Hematopoietic multipotent progenitor cell treated with erythropoietin and hydrocortisone succinate and interleukin-3 and kit ligand, for 8 days (in vitro differentiated cells): ENCODE measurements at places on chromosomes 2 and 18.

- DNase-seq: no peak
Measured at GRCh38 chr2:216909541-216910210, 49.8 kb upstream of the TNP1 start.

DNA sequence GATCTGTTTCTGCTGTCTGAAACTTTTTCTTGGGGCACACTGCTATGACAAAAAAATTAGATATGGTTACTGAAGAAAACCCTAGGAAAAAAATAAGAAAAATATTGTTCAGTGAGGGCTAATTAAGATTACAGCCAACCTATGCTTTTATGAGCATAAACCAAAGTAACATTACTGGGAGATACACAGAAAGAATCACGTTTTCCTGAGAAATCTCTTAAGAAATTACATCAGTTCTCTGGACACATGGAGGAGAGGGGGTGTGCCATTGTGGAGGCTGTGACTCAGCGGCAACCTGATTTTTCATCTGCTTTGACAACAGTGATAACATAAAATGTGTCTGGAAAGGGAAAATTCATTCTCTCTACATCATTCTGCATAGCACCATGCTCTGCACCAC lies 13.4 kb upstream of the NMI start:
- no peak for DNase-seq

GRCh38 chr18:48872234-48873145 lies 78.3 kb downstream of the SMAD7 start:
- DNase-seq: no peak

- DNase-seq: no peak
Measured at GRCh38 chr2:38627391-38627790, 24.7 kb upstream of the HNRNPLL start.

- DNase-seq: no peak
Measured at GRCh38 chr2:239959059-239959971, 65.8 kb downstream of the NDUFA10 start.

DNA sequence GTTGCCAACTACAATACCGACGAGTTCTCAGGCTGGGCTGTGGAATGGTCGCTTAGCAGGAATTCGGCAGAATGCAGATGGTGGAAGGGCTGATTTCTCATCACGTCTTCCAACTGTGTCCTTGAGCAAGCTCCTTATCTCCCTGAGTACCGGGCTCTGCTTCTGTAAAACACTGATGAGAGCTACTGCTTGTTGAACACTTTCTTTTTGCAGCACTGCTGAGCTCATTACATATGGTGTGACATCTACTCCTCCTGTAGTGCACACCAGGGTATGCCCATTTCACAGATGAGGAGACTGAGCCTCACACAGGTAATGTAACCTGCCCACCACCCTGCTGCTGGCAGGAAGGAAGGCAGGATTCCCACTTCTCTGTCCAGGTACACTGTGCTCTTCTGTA lies 8.3 kb downstream of the IL1R2 start:
- no peak for DNase-seq

- DNase-seq: no peak
Measured at GRCh38 chr2:160256507-160256906, 56.4 kb upstream of the ITGB6 start.

DNA sequence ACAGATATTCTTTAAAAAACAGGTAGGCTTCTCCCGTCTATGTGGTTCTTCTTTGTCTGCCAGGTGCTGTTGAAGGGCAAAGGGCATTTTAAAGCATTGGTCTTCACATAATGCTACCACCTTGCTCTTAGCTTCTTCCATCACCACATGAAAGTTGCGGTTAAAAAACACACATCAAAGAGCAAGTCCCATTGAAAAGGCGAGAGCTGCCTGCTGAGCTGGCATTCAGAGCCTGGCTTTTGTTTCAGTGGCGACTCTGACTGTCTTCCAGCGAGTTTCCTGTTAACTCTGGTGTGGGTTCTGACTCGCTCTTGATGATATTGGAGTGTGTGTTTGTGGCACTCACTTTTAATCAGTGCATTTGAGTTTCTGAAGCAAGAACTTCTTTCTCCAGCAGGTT lies 624.9 kb upstream of the FANCL start:
- no peak for DNase-seq

DNA sequence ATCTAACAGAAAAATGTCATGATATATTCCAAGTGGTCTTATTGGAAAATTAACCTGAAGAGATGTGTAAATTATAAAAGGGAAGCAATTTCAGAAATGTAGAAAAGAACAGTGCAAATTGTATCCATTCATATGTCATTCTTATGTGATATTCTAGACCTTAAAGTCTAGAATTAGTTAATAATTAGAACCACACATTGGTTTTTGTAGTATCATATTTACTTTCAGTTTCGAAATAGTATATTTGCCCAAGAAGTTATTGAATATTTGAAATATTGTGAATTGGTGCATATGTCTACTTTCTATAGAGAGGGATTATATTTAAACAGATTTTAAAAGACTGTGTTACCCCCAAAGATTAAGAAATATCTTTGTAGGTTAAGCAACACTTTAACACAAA lies 1348.6 kb upstream of the ACVR2A start:
- DNase-seq: no peak

GRCh38 chr18:57051657-57052044 lies 95.2 kb upstream of the BOD1L2 start:
- DNase-seq: peak; percentile 98

DNA sequence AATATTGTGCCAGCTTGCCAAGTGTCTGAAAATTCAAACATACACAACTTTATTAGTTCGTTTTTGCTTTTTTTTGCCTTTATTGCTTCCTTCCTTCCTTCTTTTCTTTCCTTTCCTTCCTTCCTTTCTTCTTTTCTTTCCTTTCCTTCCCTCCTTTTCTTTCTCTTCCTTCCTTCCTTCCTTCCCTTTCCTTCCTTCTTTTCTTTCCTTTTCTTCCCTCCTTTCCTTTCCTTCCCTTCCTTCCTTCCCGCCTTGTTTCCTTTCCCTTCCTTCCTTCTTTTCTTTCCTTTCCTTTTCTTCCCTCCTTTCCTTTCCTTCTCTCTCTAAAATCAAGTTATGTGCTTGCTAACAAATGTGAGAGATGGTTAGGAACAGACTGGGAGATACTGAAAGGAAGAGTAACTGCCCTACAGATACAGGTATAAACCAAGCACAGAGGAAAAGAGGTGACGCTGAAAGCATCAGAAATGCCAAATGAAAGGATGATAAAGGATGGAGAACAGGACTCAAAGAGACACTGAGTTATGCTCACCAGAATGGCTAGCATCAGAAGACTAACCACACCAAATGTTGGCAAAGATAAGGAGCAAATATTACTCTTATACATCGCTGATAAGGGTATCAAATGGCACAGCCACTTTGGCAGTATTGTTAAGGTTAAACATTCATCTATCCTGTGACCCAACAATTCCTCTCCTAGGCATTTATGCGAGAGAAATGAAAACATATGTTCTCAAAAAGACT lies 151.6 kb downstream of the MREG start:
- peak; percentile 94 for DNase-seq

DNA sequence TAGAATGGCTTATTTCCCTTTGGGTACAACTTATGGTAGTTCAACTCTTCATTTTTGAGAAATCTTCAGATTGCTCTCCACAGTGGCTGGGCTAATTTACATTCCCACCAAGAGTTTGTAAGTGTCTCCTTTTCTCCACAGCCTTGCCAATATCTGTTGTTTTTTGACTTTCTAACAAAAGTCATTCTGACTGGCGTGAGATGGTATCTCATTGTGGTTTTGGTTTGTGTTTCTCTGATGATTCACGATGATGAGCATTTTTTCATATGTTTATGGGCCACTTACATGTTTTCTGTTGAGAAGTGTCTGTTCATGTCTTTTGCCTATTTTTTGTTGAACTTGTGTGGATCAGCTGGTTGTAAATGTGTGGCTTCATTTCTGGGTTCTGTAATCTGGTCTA lies 871.0 kb downstream of the EPHA4 start:
- DNase-seq: no peak

- DNase-seq: no peak
Measured at GRCh38 chr2:20061476-20061875, 10.0 kb upstream of the LAPTM4A start.

DNA sequence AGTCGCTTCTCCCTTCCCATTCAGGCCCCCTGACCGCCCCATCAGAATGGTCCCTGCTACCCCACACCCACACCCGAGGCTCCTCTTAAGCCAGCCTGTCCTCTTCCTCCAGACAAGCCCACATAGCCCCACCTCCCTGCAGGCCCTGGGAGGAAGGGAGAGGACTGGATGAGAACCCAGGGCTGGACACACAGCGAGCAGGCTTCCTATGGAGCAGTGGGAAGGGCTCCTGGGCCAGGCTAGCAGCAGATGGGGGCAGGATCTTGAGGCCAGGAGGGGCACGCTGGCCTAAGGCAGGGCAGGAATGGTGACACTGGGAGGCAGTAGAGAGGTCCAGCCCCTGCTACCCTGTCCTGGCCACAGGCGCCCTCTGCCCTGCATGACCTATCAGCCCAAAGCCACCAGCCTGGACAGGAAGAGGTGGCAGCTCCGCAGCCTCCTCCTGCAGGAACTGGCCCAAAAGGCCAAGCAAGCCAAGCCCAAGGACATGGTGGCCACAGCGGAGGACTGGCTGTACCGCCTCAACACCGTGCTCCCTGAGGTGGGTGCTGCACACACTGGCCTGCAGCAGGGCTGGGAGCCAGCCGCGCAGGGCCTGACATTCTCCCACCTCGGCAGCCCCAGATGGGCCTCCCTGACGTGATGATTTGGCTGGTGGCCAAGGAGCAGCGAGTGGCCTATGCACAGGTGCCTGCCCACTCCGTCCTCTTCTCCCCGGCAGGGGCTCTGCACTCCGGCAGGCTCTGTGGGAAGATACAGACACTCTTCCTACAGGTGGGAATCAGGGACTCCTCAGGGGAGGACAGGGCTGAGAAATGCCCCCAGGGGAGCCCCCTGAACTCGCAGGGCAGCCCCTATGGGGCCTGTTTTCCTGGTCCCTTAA lies 43.3 kb downstream of the FER1L5 start:
- DNase-seq: no peak

DNA sequence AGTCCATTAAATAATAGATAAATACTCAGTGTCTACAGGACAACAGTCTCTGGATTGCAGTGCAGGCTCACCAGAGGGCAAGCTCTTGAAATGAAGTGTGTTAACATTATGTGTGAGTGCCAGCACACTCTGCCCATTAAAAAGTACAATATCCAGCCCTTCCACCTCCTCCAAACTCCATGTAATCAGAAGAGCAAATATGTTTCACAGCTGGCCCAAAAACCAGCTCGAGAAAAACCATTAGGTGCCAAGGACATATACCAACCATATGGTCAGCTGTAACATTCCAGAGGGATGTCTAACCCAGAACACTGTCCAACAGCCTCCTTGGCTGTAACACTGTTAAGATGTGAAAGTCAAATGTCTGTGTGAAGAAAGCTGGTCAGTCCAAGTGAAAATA lies 112.2 kb downstream of the ZNF385B start:
- DNase-seq: no peak

- no peak for DNase-seq
Measured at GRCh38 chr2:9952286-9952737, 819 bp downstream of the GRHL1 start.

DNA sequence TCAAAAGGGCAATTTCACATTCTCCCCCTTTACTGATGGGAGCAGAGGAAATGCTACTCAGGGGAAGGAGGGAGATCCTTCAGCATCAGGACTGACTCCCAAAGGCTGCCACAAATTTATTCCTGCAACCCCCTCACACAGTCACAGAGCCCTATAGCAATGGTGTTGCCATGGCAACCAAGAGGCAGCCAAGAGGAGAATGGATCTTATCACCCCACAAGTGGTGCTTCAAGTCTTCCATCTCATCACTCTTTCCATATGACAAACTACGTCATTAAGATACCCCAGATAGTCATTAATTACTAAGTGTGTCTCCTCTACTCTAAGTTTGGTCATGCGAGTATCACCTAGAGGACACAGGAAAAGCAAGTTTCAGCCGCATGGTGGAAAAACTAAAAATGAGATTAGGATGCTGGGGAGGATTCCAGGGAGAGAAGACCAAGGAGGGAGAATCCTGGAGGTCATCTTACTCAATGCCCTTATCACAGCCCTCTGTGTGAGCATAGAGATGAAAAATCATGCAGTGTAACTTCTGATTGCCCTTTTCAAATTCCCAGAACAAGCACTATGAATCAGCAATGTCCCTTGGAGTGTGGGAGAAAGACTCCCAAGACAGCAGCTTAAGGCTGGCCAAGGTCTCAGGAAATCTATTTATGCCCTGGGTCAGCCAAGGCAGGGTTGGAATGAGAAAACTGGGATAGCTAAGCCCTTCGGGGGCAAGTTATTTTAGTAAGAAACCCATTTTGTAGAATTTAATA lies 885.7 kb upstream of the KLHL29 start:
- no peak for DNase-seq

- DNase-seq: no peak
Measured at GRCh38 chr2:108593547-108594098, 59.4 kb downstream of the LIMS1 start.

DNA sequence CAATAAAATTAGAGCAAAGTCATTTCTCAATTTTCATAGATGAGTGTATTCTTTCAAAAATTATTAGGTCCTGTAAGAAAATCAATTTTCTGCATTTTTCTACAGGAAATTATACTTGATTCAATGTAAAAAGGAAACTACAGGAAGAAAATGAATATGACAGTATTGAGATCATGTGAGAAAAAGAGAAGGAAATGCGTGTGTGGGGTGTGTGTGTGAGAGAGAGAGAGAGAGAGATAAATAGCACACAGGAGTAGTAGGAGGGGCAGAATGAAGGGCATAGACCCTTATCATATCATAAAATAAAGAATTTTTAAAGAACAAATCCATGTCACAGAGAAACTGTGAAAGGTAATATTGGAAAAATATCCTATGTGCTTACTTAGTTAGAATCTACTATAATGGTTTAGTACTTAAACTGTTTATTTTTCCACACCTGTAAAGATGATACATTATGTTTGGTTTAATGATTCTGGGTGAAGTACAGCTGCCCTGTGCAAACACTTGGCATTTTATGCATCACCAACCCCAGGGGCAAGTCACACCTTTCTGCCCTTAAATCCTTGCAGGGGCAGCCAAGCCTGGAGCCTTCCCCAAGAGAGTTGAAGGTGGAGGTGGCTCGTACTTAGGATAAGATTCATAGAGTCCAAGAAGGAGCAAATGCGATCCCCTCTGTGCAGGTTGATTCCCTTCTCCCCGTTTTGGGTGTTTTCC lies 276.4 kb downstream of the TGIF1 start:
- DNase-seq: no peak

- DNase-seq: peak; percentile 6
Measured at GRCh38 chr2:101387151-101387834, at the start of gene CREG2. Gene CREG2 (minus strand): TSS chr2:101387503. CDS start chr2:101387457, 46 bp downstream.

DNA sequence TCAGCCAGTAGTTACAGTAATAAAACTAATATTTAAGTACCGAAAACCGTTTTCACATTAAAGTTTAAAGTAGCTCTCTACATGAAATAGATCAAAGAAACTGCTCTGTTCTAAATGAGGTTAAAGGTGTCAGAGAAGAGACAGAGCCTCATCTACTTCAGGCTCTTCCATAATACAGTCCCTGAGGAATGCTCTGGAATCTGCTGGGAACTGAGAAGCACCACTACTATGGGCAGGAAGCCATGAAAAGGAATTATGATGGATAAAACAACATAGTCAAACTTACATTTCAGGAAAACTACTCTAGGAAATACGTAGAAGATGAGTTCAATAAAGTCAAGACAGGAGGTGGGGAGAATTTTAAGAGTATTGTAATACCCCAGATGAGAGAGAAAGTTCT lies 60.0 kb downstream of the ROCK1 start:
- DNase-seq: no peak

- no peak for DNase-seq
Measured at GRCh38 chr2:169714699-169715098, 18.9 kb upstream of the KLHL23 start.

GRCh38 chr2:211837706-211838105 lies 700.9 kb downstream of the ERBB4 start:
- DNase-seq: no peak
